Activated naive CD4-positive, alpha-beta T cell treated with Interleukin-2 at 50 U/mL for 16 hours (primary cell): ENCODE measurements at places on chromosomes 6 and 20.

DNA sequence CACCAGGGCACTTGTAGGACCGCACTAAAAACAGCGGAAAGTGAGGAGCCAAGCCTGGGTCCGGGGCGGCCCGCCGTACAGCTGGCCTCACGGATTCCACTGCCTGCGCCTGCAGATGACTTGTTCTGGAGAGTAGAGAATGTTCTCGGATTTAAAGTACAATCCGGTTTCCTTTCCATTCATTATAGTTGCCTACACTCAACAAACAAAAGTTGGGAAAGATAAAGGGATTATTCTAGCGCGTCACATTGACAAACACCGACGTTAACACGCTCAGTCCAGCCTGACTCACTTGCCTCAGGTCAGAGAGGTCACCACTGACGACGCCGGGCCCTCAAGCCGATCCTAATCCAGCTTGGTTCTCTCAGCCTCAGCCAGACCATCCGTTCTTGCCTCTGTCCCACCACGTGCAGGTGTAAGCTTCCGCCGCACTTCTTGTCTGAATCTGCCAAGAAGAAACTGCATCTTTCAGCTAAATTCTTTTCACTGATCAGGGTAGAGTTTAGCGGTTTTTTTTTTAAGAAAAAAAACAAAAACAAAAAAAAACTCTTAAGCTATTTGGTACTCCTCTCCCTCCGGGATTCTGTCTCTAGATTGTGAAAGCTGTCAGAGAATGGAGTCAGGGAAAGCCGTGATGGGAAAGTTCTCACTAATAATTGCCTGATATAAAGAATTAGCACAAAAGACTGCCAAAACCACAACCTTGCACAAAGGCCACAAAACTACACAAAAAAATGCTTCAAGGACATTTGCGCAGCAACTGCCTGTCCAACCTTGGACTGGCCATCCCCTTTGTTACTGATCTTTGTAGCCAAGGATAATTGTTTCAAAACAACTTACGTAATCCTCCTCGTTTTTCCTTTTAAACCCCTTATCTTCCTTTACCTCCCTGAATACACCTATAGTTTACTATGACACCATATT lies 1.1 kb upstream of the PHF10 start:
- DNase-seq: peak; percentile 8

DNA sequence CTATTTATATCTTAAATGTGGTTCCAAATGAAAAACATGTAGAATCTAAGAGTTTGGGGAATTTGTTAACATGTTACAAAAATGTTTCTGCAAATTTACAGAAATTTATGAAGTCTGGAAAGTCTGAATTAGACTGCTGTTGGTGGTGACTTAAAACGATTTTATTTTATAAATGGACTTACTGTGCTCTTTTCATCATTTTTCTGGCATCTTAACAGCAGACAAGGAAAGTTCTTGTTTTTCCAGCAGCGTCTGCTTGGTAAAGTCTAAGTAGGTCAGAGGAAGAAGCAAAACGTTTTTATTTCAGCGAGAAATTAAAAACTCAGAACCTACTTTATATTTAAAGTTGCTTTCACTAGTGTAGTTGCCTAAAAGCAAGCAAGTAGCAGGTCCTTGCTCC lies 48.6 kb upstream of the COL9A1 start:
- DNase-seq: no peak

DNA sequence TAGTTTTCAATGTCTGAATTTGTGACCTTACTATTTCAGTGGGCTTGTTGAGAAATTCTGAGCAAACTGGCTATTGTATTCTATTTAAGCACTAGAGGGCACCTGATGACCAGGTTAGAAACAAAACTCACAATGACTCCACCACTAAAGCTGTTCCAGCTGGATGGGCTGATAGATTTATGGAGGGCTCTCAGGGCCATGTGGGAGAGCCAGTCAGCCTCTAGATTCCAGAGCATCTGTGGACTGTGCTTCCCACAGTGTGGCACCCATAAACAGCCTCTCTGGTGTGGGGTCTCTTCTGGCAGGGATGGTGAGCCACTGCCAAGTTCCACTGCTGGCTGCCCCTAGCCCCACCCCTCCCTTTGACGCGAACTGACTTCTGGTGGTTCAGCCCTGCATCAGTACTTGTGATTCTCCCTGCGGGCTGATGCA lies 29.2 kb downstream of the C6orf58 start:
- DNase-seq: no peak

- DNase-seq: no peak
Measured at GRCh38 chr6:150667977-150668716, 68.5 kb downstream of the PLEKHG1 start.

DNA sequence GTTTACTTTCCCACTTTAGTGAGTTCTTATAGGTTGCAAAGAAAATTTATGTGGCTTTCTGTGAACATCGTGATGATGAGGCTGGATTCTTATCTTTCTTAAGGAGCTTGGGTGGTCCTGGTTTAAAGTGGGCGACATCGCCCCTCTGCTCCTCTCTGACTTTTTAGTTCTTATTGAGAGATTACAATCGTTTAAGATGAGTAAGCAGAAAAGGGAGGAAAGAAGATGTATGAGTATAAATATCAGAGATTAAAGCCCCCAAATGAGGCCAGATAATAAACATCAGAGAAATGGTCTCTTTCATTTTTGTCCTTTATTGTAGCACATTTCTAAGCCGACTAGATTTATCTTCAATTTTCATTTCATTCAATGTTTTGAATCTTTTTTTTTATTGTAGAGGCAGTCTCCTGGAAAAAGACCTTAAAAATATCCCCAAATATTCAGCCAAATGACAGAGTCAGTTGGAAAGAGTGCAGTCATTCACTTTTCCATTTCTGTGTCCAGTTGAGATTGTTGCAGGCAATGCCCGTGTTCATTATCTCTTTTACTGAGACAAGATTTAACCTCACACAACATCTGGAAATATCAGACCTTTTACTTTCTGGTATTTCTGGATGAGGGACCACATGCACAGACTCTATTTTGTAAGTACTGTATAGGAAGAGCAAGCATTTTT lies 62.0 kb upstream of the PDE7B start:
- no peak for DNase-seq

DNA sequence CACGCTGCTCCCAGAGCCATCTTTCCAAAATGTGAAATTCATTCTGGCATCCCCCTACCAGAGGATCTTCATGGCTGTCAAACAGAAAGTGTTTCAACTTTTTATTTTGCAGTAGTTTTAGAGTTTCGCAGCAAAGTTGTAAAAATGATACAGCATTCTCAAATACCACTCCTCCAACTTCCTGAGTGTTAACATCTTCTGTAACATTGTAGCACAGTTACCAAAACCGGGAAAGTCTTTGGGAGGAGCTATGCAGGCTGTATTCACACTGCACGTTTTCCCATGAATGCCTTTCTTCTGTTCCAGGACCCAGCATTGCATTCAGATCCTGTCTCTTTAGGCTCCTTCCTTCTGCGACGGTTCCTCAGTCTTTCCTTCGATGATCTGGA lies 30.1 kb downstream of the CDYL start:
- no peak for DNase-seq

DNA sequence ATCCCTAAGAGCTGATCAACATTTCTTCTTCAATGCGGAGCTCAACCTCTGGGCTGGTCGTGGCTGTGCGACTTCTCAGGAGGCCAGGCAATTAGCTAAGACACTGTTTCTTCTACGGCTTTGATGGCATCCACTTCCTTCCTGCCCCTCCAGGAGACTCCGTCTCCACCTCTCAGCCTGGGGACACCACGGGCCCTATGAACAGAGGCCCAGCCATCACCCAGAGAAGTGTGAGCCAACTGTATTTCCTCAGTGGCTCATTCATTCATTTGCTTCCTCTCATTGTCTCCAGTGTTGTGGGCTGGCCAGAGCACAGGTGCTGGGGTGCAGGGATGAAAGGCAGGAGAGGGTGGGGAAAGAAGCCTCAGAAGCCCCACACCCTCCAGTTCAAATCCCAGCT lies 51.8 kb upstream of the APCDD1L start:
- DNase-seq: no peak

DNA sequence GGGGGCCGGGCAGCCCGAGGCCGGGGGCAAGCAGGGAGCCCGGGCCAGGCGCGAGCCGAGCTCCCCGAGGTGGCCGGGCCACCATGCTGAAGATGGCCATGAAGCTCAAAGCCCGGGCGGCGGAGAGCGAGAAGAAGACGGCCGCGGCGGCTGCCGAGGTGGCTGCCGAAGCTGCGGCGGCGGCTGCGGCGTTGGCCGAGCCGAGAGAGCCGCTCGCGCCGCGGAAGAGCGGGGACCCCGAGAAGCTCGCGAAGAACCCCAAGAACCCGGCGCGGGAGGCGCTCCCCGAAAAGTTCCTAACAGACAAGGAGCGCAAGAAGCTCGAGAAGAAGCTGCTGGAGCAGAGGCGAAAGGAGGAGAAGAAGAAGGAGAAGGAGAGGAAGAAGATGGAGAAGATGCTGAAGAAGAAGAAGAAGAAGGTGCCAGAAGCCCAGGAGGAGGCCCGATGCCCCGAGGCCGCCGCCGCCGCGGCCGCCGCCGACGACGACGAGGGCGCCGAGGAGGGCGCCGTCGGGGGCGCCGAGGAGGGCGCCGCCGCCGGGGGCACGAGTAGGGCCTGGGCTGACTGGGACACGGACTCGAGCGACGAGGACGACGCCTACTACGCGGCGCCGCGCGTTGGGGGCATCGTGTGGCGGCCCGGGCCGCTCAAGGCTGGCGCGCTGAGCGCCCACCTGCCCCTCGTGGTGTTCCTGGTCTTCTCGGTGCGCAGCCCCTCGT lies 37.4 kb downstream of the GNAS start:
- peak; percentile 49 for DNase-seq

DNA sequence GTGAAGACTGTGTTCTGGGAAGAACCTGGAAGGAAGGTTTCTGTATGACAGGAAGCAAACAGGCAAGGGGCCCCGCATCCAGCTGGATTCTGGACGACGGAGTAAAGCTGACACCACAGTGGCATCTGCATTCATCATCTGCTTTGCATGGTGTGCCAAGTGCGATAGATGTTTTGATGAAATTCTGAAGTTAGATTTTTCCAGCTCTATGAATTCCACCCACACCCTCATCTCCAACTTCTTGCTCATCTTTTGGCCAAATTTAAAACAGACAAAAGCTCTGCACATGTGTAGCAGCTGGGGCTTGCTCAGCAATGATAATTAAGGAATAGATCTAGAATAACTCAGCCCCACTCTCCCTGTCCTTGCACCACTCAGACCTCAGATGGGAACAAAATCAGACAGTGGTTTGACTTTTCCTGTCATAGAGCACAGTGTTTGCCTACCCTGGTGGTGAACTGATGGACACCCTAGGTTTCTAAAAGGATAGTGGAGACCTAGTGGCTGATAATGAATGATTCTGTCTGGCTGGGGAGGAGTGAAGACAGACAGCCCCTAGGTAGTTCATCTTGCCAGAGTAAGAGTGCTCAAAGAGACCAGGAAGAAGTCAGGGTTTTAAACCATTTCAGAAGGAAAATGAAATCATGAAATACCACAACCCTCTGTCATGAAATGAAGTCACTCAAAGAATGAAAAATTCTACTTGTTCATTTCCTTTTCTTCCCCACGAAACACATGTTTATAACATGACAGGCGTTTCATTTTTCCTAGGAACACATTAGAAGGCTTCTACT lies 85.8 kb downstream of the BCAS1 start:
- no peak for DNase-seq

- DNase-seq: no peak
Measured at GRCh38 chr6:154058963-154059680, 20.1 kb downstream of the OPRM1 start.

DNA sequence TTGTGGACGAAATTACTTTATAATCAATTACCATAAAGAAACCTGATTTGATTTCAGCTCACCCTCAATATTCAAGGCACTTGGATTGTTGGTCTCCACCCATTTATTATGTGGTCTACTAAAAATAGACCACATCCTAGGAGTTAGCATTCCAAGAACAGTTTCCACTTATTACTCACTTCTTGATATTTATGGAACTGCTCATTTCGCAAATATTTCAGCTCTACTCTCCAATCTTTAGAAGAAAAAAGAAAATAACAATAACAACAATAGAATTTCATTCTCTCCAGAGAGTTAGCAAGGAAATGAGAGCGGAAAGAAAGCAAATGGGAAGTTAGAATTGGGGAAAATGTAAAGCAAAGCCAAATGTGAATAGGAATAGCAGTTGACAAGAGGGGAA lies 26.2 kb upstream of the HDAC2 start:
- DNase-seq: no peak

GRCh38 chr6:43393602-43394001 lies 24.2 kb upstream of the ZNF318 start:
- DNase-seq: no peak

- DNase-seq: no peak
Measured at GRCh38 chr20:3043322-3043721, at the start of gene GNRH2. Gene GNRH2, plus strand, starts transcription at chr20:3043622. Its CDS starts 793 bp downstream, at chr20:3044415.

DNA sequence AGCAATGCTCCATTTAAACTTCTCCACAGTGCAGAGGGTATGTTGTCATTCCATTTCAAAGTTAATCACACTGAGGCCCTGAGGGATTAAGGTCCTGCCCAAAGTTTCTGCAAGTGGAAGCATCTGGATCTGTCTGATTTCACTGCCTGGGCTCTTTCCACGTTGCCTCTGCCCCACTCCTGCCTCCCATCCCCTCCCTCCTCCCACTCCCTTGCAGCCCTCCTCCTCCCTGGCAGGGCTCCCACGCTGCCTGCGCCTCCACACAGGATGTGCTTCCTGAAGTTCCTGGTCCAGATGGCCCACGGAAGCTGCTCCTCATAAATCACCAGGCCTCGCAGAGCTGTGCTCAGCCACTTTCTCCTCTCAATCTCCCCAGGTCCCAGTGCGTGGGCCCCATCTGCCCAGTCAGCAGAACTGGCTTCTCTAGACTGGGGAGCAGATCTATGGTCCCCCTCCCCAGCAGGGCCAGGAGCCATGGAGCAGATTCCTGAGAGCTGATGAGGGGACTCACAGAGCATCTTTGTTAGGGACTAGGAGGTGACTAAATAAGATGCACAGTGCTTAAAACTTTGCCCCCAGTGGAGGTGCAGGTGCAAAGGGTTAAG lies 65.4 kb upstream of the MAFB start:
- DNase-seq: no peak

- no peak for DNase-seq
Measured at GRCh38 chr6:70846207-70846835, 110.5 kb downstream of the B3GAT2 start.

DNA sequence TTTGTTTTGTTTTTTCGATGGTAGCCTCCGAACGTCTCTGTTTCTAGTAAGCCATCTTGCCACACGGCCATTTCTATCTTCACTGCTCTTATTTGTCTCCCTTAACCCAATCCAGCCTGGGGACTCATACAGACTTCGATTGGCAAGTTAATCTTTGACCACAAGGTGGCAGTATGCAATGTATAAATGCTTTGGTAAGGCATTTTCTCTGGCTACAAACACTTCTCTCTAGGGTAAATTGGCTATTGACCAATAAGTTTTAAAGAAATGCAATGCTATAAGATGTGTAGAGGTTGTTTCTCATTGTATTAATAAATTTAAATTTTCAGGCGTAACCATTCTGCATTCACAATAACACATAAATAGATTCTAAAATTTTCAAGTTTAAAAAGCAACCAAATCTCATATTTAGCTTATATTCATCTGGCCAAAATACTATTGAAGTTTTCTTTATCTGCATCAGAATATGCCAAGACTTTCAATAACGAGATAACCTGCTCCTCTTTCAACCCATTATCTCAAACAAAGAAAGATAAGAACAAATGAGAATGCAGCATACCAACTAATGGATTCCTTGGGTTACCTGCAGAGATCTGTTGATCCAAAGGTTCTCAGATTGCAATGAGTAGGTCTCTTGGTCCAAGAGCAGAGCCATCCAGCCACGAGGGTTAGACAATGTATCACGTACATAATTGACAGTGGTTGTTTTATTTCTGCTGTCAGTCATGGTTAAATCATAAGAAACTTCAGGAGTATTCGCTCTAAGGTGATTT lies 231.9 kb downstream of the PKHD1 start:
- DNase-seq: no peak

- DNase-seq: no peak
Measured at GRCh38 chr6:5763407-5763806, 243.3 kb downstream of the NRN1 start.

- DNase-seq: no peak
Measured at GRCh38 chr20:36854348-36855240, 21.3 kb upstream of the TLDC2 start.
